ENCODE measurements at places on chromosomes 7 and 10.

GRCh38 chr10:18122753-18123152 lies 17.5 kb upstream of the CACNB2 start:
- DNase-seq = no peak

DNA sequence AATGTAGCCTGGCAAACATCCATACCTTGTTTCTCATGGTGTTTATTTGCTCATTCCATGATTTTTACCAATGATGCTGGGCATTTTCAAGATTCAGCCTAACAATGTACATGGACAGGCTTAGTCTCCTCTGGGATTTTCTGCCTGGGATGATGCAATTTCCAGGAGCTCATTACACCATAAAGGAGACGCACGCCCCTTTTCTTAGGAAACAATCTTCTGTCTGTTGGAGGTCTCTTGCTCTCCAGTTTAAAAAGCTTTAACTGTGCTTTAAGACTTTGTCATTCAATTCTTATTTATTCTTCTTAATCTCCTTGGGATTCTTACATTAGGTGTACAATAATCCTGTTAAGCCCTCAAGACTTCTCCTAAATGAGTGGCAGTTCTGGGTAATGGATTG lies 150.3 kb upstream of the NRP1 start:
- DNase-seq = no peak

- no peak for DNase-seq
Measured at GRCh38 chr10:116182426-116182825, 90.6 kb downstream of the GFRA1 start.

GRCh38 chr7:23207021-23207420 lies 25.2 kb downstream of the NUP42 start:
- DNase-seq = no peak

- no peak for DNase-seq
Measured at GRCh38 chr7:14147532-14147931, 158.1 kb upstream of the ETV1 start.

Data from hematopoietic multipotent progenitor cell (in vitro differentiated cells).